Activated T-cell treated with anti-CD3 and anti-CD28 coated beads, Interleukin-2, amount 50 U/mL, for 72 hours (primary cell): ENCODE measurements at places on chromosomes 12 and 14. TPM values are rescaled to one million over a fixed set of nuclear protein-coding genes. Genes with fewer than 3 reads are reported as not detected.

CD27 gene
- total RNA-seq: 53.1 TPM

CYP27B1 gene
- 14.7 TPM for total RNA-seq

DNA sequence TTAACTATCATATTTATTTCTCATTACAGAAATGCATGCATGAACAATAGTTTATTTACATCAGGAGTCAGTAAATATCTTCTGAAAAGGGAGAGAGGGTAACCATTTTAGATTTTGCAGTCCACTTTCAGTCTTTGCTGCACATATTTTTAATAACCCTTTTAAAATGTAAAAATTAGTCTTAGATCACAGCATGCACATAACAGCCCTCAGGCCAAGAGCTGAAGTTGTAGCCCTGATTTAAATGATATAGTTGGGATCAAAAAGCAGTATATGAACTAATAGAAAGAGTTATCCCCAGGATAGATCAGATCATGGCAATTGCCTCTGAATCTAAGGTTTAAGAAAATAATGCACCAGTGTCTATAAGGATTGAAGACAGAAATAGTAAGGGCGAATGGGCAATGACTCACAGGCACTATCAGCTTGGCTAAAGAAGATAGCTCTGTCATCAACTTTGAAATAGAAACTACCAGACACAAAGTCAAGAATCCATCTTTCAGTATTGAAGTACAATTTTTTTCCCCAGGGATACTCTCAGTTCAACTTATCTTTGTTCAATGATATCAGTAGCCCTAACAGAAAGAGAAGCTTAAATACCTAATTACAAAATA, 13.1 kb upstream of the CLEC7A start:
- no peak for DNase-seq

CD4 gene
- total RNA-seq: 141 TPM

GRCh38 chr14:102530828-102531478, 21.4 kb upstream of the ANKRD9 start:
- DNase-seq: no peak

- DNase-seq: no peak
These were observed 1.2 kb downstream of the NKX2-1 start for GRCh38 chr14:36518586-36519430.

TMPRSS12 gene
- total RNA-seq: not detected

- no peak for DNase-seq
These were observed 105.2 kb downstream of the FGD4 start for GRCh38 chr12:32504591-32504990.

DNA sequence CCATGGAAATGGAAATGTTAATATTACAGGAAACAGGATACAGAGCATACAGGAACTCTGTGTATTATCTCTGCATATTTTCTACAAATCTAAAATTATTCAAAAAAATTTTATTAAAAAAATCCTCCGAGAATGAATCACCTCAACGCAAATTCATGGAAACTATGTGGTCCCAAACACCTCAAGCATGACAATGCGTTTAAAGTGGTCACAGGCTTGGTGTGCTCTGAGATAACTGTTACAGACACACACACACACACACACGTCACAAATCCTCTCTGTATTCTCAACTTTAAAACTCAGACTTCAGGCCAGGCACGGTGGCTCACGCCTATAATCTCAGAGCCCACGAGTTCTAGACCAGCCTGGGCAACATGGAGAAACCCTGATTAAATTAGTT, 45.3 kb upstream of the MTERF2 start:
- no peak for DNase-seq

GRCh38 chr12:117986705-117987469, 18.1 kb upstream of the KSR2 start:
- DNase-seq: no peak

DNA sequence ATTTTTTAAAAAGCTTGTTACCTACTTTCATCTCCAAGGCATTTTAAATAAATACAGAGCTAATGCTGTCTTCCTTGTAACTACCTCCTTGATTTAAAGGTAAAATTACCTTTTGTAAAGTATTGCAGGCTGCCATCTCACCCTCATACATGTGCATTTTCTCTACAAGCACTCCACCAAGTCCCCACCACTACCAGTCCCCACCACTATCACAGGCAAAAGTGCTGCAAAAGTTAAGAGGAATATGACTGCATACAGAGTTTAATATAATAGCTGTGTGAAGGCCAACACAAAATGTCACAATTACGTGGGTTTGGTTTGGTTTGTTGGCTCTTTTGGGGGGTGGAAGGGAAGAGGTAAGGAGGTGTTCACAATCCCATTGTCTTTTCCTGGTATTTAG, 9.6 kb downstream of the SIX1 start:
- no peak for DNase-seq

CDC42BPB gene
- 5.4 TPM for total RNA-seq
